ENCODE measurements at places on chromosomes 5 and 9.

- no peak for DNase-seq
These were observed 57.9 kb downstream of the EXD3 start for GRCh38 chr9:137365056-137365455.

- no peak for DNase-seq
These were observed 9.1 kb upstream of the PTGES start for GRCh38 chr9:129761901-129762369.

DNA sequence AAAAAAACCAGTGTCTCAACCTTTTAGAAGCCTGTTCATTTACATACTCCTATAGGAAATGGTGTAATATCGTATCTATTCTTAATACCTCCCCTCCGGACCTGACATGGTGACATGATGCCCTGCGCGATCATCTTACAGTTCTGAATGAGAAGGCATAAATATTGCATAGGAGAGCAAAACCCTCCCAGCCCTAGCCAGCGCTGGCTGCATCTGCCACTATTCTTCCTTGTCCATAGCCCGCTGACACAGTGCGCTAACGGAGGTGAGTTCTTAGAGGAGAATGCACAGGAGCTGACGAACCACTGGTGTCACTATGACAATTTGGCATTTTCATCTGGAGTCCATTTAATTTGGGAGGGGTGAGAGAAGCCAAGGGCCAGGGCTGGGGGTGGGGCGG lies 290.1 kb downstream of the EFNA5 start:
- DNase-seq = no peak

DNA sequence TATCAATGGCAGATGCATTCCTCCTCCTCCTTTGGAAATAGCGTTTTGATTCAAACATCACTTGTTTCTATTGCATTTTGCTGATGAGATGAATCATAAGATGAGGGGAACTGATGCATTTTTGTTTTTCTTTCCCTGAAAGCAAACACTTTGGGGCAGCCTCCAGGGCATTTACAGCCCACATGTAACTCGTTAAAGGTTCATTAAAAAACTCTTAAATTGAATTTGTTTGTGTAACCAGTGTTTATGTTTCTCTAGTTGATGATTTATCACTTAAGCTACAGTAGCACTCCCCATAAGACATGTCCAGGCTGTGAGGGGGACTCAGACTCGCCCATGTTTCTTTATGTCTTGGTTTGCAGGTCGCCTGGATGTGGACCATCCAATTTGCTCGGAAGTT lies 246.1 kb upstream of the ANKH start:
- no peak for DNase-seq

DNA sequence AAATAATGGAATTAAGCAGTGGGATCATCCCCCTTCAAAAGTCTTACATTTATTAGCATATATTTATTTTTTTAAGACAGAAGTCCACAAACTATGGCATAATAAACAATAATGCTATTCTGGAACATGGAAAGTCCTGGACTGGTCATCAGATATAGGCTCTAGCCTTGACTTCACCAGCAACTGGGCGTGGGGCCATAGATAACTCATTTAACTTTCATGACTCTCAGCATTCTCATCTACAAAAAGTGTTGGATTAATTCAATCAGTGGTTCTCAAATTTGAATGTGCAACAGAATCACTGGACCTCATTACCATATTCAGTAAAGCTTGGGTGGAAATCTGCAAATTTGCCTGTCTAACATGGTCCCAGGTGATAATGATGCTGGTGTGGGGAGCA lies 253.8 kb downstream of the FBXL7 start:
- DNase-seq = no peak

DNA sequence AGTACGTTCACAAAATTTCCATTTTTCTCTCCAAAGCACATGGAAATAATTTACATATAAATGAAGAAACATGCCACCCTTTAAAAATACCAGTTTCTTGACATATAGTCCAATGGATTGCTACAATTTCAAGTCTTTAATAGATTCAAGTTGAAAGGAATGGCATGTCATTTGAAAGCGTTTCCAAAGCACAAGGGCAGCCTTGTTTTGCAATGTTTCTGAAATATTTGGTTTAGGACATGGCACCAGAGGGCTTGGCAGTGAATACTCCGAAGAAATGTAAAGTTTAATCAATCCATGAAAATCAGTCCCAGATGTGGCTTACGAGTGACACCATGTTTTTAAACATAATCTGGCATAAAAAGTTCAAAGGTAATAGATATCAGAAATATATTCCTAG lies 333.7 kb downstream of the PDE4D start:
- no peak for DNase-seq
